ENCODE measurements at places on chromosomes 11 and 22. TPM values are rescaled to one million over a fixed set of nuclear protein-coding genes. Genes with fewer than 3 reads are reported as not detected.

Gene NXPE1
- not detected for total RNA-seq

Gene P4HA3
- total RNA-seq: not detected

Gene CLDN25
- not detected for total RNA-seq

Gene CRYBA4
- total RNA-seq: not detected

Gene MAPK12
- total RNA-seq: 3.3 TPM

Gene TMEM151A
- total RNA-seq: not detected
